Activated CD8-positive, alpha-beta memory T cell treated with anti-CD3 and anti-CD28 coated beads for 4 hours (primary cell): ENCODE measurements at places on chromosomes 2 and 18.

GRCh38 chr2:108833219-108833618, 46.6 kb downstream of the CCDC138 start:
- DNase-seq: no peak

DNA sequence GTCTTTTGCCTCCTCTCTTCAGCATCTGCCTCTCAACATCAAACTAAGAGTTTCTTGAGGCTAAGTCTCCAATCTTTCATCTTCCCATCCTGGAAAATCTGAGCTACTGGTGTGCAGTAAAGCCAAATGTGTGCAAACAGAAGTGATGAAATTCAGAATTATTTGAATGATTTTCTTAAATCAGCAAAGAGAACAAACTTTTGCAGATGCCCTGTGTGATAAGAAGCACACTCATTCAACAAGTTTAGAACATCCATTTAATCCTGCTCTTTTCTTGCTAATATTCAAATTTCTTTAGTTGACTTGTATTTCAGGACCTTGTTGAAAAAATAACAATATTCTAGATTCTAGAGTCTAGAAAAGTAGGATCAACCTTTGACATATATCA, 1374.9 kb upstream of the CELF4 start:
- no peak for DNase-seq

DNA sequence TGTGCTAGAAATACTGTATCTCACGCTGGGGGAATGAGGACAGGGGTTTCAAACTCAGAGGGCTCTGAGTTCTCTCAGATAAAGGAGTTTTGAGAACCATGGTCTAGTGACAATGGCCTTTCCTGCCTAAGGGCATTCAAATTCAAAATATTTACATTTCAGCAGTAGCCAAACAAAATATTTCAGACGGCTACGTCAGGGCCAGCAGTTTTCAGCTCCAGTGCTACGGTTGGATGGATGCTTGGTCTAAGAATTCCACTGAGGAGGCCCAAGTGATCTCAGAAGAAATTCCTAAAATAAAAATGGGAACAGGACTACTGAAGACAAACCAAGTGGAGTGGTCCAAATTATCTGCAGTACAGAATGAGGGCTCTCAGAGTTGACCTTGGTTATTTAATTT, 41.1 kb upstream of the SCG2 start:
- no peak for DNase-seq

DNA sequence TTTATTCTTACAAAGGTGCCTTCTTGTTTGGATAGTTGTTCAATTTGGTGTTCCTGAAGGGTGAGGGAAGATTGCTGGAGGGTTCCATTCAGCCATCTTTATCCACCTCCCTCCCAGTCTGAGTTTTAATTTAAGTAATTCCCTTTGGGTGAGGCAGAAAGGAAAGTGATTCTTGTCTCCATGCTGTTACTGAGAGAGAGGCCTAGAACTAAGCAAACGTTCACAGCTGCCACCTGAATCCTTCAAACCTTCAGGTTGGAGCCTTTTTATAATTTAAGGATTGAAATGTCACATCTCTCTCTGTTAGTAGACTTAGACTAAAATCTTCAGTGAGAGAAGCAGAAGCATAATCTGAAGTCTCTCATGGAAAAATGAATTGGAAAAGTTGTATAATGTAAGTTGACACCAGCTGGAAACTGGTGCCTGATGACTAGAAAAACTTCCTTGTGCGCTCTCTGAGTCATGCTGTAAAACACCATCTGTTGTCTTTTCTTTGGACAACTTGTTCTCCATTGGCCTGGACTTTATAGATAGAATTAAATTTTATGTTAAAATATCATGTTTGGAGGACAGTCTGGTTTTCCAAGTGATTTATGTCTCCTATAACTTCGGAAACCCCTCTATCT, 14.6 kb downstream of the STRADB start:
- DNase-seq: no peak

- DNase-seq: no peak
These were observed 20.0 kb downstream of the STEAP3 start for GRCh38 chr2:119243621-119244020.

DNA sequence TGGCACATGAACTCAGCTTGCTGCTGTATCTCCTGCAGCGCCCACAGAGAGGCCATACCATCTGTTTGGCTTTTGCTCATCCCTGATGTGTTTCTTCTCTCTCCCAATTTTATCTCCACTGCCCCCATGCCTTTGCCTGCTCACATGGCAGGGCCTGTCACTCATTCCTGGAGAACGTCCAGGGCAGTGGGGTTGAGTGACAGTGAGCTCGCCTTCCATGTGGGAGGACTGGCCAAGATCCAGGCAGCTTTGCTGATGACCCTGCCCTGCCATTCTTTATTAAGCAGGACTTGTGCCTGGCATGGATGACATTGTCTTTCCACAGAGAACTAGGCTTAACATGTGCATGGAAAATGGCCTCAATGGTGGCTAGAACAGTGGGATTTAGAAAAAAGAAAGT, 230.5 kb upstream of the THSD7B start:
- DNase-seq: no peak

- no peak for DNase-seq
These were observed 396.0 kb upstream of the RGPD4 start for GRCh38 chr2:107430596-107431266.

DNA sequence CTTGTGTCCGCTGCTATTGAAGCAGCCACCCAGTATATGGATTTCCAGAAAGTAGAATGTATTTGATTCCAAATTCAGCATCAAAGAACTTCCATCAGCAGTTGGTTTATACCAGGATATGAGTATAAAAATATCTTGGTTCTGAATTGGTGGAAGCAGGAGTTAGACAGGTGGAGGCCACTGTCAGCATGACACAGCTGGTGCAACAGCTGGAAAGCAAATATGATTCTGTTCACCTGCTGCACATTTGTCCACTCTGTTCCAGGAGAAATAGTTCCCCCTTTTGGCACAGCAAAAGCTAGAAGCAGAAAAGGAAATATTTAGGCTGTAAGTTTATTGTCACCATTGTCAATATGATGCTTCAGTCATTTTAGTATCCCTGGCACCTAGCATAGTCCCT, 41.2 kb downstream of the KIAA2012 start:
- no peak for DNase-seq

DNA sequence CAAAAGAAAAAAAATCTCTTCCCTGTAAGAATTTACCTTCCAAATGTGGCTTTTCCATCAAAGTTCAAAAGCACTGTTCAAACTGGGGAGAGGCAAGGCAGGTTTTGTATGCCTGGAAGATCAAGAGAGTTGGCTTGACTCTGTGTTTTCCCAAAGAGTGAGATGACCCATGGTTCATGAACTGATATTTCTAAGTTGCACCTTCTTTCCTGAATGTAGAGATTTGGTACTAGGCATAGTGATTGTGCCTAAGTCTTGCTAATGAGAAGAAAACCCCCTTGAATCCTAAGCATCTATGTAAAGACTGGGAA, 23.4 kb upstream of the LPIN1 start:
- DNase-seq: no peak

DNA sequence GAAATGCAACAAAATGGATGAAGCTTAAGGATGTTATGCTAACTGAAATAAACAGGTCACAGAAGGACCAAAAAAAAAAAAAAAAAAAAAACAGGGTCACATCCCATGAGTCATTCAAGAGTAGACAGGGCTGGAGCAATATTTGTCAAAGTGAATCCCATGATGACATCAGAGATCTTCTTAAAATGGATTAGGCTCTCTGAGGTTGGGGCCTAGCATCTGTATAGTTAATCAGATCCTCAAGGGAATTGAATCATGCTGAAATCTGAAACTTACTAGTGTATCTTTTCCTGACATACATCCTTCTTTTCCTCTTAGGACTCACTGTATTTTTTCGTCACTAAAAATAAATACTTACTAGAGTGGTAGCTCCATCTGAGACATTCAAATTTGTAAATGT, 380.6 kb upstream of the NXPH2 start:
- no peak for DNase-seq
